NCI-H1105 treated with DMSO at 0.1 percent for 48 hours (cell line): ENCODE measurements at places on chromosomes 12 and 14.

- no peak for DNase-seq
These were observed 788 bp downstream of the ENO2 start for GRCh38 chr12:6914947-6915788.

- peak; percentile 71 for DNase-seq
These were observed 47.2 kb downstream of the MYF5 start for GRCh38 chr12:80763874-80764273.

- no peak for DNase-seq
These were observed 30.2 kb upstream of the SRGAP1 start for GRCh38 chr12:63814146-63814772.

- DNase-seq, result no peak
These were observed 42.9 kb upstream of the ATP23 start for GRCh38 chr12:57898308-57898970.

- no peak for DNase-seq
These were observed 2.3 kb downstream of the MTA1 start for GRCh38 chr14:105421723-105422615.

DNA sequence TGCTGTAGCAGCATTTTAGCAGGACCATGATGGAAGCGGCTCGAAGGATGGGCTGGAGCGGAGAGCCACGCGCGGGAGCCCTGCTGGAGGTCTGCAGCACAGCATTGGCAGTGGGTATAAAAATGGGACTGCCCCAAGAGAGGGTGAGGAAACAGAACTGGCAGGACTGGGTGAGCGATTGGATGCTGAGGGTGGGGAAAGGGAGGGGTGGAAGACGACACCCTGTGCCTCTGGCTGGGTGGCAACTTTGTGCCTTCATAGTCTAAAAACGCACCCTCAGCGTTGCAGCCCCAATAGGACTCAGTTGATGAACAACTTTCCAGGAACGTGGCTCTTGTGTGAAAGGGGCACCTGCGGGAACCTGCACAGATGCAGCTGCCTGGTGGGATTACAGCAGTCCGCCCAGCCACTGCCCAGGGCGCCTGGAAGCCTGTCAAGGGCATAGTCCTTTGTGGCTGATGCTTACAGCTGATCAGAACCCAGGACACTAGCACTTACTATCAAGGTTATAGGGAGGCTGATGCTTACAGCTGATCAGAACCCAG is 73.0 kb downstream of the NINJ2 start:
- no peak for DNase-seq

DNA sequence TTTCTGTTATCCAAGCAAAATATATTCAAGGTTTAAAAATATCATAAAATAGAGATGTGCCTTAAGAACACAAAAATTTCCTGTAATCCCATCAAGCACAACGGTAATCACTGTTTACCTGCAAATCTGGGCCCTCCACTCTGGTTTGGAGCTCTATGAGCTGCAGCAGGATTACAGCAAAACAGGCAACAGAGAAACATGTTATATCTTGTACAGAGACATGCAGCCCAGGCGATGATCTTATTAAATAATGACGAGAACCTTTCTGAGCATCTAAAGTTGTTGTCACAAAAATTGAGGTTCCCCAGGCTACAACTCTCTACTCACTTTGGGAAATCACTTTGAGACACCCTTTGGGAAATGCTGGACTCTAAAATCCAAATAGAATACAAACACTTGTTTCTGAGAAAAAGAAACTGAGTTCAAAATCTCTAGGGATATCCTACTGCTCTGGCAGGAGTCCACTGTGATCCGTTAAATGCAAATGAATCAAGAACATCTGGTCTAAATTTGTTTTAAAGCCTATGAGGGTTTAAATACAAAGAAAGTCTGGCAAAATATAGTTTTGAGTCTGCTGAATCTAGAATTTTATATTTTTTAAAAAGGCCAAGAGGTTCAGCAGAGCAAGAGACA is 36.3 kb downstream of the STON2 start:
- no peak for DNase-seq

DNA sequence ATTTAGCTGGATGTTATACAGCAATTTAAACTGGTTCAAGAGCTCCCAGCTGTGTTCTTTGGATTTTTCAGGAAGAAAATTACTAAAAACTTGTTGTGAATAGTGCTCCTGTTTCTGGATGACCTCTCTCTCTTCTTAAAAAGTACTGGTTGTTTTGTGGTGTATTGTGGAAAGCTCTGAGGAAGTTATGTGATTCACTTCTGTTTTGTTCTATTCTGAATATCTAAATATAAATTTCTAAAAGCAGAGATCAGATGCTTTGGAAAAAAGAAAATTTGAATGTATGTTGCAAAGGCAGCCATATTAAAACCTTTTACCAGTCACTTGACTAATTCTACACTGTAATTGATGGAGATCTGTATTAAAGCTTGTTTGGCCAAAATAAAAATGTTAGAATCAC is 3.4 kb upstream of the C3AR1 start:
- no peak for DNase-seq

DNA sequence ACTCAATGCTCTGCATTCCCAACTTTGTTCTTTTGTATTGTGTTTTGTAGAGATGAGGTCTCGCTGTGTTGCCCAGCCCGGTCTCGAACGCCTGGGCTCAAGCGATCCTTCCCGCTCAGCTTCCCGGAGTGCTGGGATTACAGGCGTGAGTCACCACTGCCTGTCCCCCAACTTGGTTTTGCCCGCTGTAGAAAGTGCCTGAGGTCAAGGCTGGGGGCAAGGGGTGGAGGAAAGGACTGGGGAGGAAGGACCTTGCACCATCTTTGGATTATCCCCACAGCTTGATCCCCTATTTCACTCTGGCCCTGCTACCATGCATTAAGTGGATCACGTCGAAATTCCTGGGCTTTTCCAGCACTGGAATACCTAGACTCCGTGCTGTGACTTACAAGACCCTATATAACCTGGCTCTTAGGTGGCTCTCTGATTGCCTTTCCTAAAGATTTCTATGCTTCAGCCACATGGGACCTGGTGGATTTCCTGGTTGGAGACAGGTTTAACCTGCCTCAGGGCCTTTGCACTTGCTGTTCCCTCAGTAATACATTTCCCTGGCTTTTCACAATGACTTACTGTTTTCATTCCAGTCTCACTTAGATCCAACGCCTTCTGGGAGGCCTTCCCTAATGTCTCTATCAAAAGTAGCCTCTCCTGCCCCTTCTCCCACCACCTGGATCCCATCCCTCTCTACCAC is 608 bp upstream of the PIANP start:
- no peak for DNase-seq

DNA sequence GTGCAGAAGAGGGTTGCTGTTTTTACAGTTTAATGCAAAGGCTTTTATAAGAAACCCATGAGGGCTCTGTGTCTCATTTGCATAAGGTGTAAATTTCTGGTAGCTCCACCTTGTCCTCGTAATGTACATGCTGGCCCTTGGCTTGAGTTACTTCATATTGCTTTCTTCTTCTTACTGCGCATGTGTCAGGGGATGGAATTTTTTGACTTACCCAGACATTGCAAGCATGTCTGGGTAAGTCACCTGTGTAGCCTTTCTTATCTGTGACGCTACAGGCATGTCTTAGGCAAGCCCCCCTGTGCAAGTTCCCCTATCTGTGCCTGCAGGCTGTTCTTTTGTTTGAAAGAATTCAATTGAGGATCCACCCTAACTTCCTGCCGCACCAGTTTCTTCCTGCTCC is 274.2 kb downstream of the ETNK1 start:
- no peak for DNase-seq

DNA sequence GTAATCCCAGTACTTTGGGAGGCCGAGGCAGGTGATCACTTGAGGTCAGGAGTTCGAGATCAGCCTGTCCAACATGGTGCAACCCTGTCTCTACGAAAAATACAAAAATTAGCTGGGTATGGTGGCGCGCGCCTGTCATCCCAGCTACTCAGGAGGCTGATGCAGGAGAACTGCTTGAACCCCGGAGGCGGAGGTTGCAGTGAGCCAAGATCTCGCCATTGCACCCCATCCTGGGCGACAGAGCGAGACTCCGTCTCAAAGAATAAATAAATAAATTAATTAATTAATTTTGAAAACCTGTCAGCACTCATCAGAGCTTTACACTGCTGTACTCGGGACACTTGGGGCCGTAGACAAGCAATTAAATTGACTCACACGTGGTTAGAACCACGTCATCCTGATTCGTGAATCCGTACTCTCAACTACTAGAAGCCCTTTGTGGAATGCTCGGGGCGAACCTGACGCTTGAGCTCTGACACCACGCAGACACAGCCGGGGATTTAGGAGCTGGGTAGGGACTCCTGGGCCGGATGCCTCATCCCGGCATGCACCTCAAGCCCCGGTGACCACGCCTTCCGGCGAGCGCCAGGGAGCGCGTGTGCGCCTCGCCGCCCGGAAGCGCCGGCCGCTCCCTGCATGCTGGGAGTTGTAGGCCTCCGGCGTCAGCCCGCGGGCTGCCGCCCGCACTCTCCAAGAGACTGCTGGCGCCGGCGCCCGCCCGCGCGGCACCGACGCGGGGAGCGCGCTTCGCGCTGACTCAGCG is at the start of gene XPOT:
XPOT (plus strand) TSS at position 686 of the 763 bp plus-strand sequence. CDS start 5,644 bp downstream, outside the sequence.
- DNase-seq, result peak; percentile 94

DNA sequence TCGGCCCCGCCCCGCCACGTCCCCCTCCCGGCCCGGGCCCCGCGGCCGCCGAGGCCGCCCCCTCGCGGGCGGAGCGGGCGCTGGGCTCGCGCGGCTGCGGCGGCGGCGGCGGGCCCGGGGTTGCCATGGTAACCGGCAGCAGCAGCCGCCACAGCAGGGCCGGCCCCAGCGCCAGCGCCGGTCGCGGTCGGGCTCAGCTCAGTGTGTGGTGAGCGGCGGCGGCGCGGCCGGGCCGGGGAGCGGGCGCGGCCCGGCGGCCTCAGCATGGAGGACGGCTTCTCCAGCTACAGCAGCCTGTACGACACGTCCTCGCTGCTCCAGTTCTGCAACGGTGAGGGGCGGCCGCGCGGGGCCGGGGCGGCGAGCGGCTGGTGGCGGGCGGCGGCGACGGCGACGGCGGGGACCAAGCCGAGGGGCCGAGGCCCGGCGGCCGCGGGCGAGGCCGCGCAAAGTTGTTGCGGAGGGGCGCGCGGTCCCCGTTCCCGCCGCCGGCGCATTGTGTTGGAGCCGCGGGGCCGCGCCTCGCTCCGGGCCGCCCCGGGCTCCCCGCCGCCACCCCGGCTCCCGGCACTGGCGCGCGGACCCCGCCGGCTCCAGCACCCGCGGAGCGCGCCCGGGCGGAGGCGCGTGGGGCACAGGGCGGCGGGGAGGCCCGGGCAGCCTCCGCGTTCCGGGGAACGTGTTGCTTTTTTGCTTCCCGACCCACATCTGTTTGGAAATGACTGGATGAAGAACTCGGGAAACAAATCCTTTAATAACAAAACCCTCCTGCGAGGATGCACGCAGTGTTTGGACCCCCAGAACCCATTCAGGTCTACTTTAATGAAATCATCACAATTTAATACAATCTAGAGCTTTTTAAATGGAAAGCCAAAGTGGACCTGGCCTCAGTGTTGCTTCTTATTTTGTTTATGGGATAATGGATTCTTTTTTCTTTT is at the start of gene EML1:
EML1 (plus strand) TSS at position 201 of the 938 bp plus-strand sequence; CDS start at position 265, 64 bp downstream.
- peak; percentile 82 for DNase-seq

DNA sequence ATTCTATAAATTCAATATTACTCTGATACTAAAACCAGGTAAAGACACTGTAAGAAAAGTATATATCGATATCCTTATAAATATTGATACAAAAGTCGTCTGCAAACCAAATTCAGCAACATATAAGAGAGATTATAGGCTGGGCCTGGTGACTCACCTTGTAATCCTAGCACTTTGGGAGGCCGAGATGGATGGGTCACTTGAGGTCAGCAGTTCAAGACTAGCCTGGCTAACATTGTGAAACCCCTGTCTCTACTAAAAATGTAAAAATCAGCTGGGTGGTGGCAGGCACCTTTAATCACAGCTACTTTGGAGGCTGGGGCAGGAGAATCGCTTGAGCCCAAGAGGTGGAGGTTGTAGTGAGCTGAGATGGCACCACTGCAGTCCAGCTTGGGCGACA is 13.5 kb upstream of the TUBA1C start:
- DNase-seq, result no peak

GRCh38 chr14:56244138-56244789 is 126.1 kb downstream of the PELI2 start:
- no peak for DNase-seq

DNA sequence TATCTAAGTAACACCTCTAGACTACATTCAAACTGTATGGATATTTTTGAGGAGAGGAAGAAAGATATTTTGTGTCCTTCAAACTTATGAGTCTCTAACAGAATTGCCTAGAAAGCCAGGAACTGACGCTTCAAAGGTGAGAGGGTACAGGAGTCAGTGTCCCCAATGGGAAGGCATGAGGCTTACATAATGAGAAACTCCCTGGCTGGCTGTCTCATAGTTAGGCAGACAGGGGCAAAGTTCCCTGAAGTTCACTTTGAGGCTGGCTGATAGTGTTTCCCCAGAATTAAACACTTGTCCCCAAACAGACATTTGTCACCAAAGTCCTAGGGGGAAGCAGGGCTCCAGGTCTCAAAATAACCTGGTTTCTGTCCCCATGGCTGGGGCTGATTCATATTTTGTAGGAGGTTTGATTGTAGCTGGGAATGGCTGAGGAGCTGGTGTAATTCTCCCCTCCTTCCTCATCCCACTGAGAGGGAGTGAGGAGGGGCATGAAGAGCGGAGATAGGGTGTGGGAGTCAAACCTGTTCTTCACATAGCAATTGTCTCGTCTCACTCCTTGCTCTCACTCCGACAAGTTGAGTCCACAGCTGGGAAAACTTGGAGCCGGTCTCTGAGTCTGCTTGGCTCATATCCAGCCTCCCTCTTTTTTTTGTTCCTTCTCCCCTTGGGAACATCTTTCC is 56.4 kb upstream of the CISTR start:
- no peak for DNase-seq

- DNase-seq, result no peak
These were observed 6.7 kb downstream of the DLST start for GRCh38 chr14:74888164-74889158.

DNA sequence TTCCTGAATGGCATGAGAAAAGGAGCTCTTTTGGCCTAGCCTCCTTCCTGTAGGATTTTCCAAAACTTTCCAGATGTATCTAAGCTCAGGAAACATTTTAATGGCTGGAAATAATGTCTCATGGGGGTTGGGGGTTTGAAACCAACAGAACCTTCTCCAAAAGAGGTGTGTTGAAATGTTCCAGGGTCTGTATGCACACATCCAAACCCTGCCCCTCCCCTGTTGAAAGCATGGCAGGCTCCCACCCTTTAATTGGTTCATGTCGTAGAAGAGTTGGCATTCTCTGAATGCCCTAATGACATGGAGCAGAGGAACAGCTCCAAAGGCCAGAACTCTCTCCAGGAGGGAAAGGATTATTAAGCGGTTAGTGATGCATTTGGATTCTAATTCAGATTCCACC is 353.2 kb downstream of the ZFP36L1 start:
- DNase-seq, result no peak

DNA sequence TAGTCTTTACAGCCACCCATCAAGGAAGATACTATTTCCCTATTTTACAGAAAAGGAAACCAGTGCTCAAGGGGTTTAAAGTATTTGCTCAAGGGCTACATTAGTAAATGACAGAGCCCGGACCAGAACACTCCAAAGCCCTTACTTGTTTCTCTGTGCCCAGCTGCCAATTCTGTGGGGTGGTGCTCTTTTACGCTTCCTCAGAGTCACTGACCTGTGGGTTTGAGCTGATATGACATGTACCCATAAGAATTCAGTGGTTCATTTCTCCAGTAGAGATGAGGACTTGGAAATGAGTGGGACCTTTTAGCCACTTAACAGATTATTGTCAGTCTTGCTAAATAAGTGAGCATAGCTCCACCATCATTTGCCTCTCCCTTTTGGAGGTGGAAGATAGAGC is 37.4 kb upstream of the NKX2-8 start:
- no peak for DNase-seq

- no peak for DNase-seq
These were observed 64.8 kb upstream of the BDKRB2 start for GRCh38 chr14:96139879-96140278.

GRCh38 chr12:32290411-32290810 is 108.9 kb upstream of the FGD4 start:
- no peak for DNase-seq
